ENCODE measurements at places on chromosomes 3 and 15.
A peak's percentile ranks its signal among the peaks of the same experiment; 100 is the strongest.

DNA sequence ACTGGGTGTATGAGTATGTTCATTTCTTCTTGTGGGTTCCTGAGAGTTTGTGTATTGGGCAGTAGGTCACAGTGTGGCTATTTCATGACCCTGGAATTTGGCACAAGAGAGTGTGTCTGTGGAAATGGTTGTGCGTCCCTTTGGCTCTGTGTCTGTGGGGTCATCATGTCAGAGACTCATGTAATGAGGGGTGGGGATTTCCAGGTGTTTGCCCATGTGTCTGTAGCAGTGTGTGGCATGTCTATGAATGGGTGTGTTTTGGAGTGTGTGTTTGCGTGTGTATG lies 1.3 kb upstream of the GATA2 start:
- no peak for DNase-seq

DNA sequence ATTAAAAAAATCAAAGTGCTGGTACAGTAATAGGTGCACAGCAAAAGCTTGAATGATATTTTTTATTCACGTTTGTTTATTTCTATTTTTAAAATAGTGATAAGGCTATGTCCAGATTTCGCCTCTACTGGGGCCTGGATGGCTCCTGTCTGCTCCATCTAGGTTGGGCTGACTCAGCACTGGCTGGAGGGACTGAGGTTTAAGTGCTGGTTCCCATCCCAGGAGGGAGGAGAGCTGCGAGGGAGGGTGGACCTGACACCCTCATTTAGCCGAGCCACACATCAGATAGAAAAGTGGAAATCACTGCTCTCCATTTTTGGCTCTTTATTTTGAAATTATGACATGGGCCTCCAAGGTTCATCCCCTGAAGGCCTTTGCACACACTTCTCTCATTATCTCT lies 95.4 kb upstream of the AGBL1 start:
- no peak for DNase-seq

DNA sequence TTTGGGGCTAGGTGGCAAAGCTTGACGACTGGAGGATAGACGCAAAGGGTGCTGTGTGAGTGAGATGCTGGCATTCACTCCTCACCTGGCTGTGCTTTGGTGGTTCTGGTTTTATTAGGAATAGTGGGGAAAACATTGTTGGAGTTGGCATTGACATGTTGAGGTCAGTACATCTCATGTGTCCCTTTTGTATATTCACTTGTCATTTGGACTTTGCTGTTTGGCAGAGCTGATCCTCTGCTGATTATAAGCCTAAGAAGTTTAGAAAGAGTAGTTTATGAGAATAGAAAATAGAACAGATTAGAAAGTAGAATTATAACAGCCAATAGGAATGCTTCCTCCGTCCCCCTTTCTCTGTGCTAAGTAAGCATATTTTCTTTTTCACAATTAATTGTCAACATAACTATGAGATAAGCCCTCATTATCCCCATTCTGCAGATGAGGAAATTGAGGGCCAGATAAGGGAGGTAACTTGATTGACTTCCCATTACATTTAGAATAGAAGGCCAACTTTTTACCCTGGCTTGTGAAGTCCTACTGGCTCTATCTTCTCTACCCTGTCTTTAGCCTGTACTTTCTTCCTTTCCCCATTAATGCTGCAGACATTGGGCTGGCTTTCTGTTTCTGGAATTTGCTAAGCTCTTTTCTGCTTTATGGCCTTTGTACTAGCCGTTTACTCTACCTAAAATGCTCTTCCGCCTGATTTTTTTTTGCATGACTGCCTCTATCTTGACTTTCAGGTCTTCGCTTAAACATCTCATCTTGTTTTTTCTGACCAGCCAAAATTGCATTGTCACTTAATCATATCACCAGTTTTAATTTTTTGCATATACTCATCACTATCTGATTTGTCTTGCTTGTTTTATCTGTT lies 12.8 kb downstream of the ITPR1 start:
- peak; percentile 27 for DNase-seq

GRCh38 chr15:67186226-67186649 lies 68.2 kb downstream of the AAGAB start:
- peak; percentile 72 for DNase-seq

DNA sequence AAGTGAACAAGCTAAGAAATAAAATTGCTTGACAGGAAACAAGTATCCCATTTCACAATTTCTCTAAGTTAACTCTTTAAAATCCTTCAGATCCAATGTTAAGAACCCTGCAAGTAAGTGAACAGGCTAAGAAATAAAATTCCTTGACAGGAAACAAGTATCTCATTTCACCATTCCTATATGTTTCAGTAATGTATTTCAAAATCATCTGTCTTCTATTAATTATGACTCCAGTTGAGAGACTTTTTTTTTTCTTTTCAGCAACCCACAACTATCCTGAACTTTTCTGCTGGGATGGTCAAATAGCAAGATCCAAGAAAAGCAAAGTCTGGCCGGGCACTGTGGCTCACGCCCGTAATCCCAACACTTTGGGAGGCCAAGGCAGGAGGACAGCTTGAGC lies 2.4 kb upstream of the SLC12A6 start:
- DNase-seq: no peak

DNA sequence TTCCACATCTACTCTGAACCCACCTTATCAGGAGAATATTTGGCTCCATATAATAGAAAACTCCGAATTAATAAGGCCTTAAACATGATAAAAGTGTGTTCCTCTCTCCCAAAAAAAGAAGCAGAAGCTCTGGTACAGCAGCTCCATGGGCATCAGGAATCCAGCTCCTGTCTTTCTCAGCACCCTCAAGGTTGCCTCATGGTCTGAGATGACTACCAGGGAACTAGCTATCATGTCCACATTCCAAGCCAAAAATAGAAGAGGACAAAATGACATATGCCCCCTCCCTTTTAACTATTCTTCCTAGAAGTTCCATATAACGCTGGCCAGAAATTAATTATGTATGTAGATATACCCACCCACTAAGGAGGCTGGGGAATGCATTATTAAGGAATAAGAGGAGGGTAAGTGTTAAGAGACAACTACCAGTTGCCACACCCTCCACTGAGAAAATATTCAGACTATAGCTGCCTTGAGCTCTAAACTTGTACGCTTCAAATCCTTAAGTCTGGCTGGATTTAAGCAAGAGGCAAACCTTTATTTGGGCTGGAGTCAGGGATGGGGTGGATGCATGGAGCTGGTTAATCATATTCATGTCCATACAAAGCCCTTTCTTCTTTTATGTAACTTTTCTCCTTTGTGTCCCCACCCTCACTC lies 35.8 kb upstream of the CTDSPL start:
- no peak for DNase-seq

All from prostate gland (tissue), 2 donors.